CMK (cell line): ENCODE measurements at places on chromosomes 3 and 15.

- no peak for DNase-seq
Observed at GRCh38 chr3:71421820-71422566, 161.5 kb downstream of the FOXP1 start.

DNA sequence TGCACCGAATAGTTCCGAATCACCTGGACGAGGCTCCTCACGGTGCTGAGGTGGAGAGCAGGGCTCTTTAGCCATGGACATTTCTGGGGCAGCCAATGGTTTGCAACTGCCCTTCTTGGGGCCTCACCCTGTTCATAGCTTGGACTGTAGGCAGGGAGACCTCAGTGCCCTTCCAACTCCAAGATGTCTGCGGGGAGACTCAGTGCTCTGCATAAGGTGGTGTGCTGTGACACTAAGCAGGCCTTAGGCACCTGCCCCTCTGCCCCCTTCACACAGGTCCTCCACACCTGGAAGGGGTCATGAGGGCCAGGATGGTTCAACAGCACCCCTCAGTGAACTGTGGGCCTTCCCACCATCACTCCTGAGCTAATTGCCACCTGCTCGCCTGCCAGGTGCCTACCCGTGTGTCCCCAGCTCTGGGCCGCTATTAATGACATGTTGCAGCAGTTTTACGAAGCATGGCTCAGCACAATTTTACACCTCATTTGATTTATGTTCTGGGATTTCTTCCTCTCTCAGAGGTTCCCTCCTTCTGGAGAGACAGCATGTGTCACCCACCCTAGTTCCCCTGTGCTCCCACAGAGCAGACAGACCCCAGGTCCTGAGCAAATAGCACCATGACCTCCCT lies 101.2 kb upstream of the SMAD3 start:
- DNase-seq: no peak

DNA sequence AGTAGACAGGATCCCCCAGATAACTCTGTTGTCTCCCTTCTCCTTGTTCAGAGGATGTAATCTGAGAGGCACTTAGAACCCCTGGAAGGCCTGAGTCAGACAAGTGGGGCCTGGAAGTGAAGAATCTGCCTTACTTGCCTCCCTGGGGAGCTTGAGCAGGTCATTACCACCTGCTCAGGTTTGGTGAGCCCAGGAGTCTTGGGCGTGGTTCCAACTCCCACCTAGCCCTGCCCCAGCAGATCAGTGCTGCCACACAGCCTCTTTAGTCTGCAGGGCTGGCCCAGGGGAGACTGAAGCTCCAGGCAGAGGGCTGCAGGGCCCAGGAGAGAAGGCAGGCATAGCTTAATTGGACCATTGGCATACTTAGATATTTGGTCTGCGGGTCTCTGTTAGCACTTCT lies 230.0 kb downstream of the ERC2 start:
- no peak for DNase-seq

DNA sequence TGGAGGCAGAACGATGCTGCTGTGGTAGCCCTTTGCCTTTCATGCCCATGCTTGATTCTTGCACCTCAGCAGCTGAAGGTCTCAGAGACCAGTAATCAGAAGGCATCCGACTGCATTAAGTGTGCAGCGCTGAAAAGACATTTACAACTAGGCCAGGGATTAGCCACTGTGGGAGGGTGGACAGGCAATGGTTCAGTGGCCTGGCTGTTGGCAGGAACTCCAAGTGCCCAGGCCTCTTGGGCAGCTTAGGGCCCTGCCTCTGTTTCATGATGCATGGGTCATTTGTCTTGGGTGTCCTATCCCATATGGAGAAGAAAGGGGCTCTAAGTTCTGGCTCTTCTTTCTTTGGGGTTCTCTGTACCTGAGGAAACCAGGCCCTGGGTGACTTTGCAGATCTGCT lies 11.4 kb downstream of the TMED3 start:
- DNase-seq: no peak

- DNase-seq: no peak
Observed at GRCh38 chr3:127167315-127168043, 25.5 kb upstream of the PRR23E start.

GRCh38 chr3:116253511-116253910 lies 191.8 kb downstream of the LSAMP start:
- no peak for DNase-seq

GRCh38 chr3:146177519-146177918 lies 16.5 kb upstream of the PLOD2 start:
- DNase-seq: no peak

DNA sequence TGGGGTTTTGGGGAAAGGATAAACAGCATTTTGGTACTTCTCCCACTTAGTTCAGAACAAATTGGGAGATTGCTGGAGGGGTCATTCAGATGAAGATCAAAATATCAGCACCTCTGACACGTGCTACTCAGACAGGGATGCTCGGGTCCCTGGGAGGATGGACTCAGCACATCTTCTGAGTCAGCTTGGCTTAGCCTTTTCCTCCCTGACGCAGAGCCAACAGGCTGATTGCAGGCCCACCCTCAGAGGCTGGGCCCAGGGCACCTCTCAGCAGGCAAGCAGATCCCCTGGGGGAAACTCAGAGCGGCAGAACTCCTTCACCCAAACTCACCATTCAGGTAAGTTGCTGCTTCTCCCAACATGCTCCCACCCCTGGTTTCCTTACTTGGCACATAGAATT lies 304.9 kb downstream of the TLE3 start:
- DNase-seq: no peak

DNA sequence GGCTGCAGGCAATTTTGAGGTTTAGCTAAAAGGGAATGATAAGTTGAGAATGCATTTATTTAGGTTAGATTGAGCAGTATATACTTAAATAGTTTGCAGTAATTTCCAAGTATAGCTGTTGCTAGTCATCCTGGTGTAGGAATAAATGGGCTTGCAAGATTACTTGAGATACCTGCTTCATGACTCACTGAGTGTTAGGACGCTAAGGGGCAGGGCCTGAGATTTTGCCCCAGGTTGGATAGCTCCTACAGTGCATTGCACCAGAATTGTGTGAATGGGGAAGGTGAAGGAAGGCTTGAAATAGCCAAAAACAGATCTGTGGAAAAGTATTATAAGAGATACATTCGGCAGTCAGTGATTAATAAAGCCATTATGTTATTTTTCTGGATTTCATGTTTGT lies 72.8 kb downstream of the KCNH8 start:
- DNase-seq: no peak

DNA sequence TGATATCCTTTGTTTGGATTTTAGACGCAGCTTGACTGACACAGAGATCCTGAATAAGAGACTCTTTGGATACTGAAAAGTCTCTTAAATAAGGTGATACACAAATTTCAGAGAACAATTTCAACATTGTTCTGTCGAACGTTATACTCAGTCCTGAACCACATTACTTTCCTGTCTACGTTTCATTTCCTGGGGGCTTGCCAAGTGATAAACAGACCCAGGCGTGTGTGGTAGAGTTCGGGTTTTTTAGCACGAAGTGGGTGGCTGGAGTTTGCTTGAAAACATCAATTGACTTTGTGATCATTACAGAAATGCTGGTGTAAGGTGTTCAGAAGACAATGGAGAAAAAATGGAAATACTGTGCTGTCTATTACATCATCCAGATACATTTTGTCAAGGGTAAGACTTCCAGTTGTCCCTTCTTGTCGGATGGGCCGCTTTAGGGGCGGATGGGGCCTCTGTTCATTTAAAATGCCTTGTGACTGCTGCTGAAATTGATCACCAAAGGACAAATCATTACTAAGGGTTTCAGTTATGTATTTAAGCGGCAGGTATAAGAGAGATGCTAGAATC lies at the start of gene CD96:
Gene CD96 (plus strand): TSS at position 287 of the 573 bp plus-strand sequence. CDS start 52 bp downstream, at position 339.
- DNase-seq: no peak

DNA sequence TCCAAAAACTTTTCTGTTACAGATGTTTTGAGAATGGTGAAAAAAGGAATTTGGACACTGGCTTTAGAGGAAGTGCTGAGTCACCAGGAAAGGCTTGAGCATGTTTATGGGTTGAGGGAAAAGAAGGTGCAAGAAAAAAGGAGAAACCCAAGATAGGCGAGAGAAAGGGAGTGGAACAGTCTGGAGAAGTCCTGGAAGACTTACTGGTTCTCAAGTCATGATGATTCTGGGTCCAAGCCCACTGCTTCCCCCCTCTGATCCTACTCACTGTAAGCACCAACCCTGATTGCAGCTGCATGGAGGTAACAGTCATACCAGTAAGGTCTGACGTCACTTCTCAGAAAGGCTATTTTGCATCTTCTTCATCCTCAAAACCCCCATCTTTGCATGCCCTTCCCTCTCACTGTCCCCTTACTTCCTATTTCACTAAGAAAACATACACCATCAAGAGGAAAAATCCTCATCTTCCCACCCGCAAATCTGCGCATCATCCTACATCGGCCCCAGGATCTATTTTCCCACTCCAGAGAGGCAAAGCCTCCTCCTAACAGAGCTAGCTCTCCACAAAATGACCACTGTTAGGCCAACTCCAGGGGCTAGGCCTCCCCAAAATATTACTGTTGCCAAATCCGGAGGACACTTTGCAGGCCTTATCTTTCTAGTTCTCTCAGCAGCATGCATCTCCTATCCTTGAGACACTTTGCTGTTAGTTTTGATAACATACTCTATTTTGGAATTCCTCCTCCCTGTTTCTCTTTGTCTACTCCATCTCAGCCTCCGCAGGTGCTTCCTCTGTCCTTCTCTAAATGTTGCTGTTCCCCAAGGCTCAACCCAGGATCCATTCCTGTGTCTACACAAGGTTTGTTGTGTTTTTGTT lies 3.2 kb upstream of the ATP13A3 start:
- no peak for DNase-seq

GRCh38 chr3:176692966-176693785 lies 504.1 kb downstream of the TBL1XR1 start:
- no peak for DNase-seq

- no peak for DNase-seq
Observed at GRCh38 chr3:95343228-95343627, 1280.4 kb downstream of the NSUN3 start.

DNA sequence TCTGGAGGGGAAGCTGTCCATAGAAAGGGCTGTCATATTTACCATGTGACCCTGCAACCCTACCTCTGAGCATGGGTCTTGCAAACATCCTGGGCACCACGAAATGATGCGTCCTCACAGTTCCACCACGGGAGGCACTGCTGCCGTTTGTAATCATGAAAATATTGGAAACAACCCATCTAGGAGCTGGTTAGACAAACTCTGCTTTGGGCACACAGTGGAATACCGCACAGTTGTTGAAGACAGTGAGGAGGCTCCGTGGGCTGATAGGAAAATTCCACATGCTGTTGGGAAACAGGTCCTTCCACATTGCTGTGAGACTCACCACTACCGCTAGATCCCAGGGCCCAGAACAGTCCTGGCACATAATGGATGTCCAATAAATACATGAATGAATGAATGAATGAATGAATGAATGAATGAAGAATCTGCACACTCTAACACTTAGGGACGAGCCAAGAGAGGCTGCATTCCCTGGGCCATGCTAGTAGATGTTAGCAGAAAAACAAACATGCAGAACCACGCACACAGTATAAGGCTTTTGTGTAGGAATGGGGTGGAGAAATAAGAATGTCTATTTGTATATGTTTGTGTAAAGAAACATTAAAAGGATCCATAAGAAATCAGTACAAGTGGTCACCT lies 40.6 kb downstream of the TPRA1 start:
- no peak for DNase-seq

DNA sequence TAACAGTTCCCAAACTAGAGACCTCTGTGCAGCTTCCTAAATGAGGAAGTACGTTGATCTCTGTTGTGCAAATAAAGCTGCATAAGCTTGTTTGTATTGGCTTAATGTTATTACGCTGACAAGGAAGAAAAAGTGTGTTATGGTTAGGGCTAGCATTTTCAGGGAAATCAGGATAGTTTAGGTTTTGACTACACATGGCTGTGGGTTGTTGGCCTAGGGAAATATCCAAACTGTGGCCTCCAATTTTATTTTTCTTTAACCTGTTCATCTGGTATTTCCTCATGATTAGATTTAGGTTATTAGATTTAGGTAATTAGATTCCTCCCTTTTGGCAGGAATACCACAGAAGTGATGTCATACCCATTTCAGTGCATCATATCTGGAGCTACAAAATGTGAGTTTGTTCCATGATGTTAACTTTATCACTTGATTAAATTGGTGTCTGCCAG lies 8.7 kb upstream of the MCCC1 start:
- no peak for DNase-seq

- no peak for DNase-seq
Observed at GRCh38 chr3:165056510-165056909, 21.8 kb downstream of the SI start.

DNA sequence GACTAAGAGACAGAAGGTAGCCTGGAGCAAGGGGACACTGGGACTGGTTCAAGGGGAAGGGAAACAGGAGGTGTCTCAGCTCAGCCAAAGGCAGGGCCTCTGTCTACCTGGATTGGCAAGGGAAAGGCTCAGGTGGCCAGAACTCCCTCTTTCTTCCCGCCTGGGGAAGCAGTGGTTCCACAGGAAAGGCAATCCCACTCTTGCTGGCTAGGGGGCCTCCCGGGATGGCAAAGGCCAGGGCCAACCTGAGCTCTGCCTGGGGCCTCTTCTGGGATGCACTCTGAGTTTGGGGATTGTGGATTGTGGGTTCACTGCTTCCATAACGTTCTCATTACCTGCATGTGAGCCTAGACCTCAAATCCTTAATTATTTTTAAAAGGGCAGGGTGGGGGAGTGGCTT lies 13.0 kb upstream of the PARP6 start:
- no peak for DNase-seq

GRCh38 chr3:119206611-119207511 lies 33.5 kb downstream of the UPK1B start:
- no peak for DNase-seq

DNA sequence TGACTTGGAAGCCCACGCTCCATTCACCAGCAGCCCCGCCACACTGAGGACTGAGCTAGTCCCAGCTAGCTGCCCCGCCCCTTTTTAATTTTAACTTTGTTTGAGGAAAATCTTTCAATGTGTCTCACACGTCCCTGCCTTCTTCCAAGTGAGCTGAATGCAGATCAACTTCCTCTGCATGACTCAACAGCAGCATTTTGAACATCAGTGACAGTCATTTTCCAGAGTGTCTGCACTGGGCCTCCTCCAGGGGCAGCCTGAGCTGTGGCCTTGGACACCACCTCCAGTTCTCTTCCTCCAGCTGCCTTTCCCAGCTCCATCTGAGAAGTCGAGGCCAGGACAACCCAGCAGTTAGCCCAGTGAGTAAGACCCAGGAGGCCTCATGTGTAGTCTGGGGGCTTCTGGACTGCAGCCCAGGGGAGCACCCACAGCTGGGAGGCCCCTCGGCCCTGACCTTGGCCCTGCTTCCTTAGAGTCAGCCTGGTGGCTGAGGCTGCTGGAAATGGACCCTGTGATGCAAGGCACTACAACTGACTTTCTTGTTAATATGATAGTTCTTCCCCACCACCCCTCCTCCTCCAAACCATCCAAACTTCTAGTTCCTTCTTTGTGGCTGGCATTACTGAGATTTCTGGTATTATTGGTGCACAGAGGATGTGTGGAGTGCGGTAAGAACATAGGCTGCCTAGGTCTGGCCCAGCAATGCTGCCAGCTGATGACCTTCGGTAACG lies 21.4 kb upstream of the ESYT3 start:
- no peak for DNase-seq

DNA sequence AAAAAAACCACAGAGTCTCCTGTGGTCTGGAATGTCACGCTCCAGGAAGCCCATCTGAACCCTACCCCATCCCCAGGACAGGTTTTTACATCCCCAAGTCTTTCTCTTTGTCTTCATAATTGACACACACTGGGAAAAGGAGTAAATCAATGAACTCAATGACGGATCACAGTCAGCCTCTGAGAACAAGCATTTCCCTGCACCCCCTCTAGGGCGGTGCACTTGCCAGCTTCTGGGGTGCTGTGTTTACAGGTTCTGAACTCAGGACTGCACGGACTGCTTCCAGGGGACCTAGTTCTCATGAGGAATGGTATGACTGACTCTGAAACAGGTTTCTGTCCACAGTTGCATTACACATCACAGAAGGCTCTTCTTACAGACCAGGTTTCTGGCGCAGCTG lies 81.1 kb downstream of the NUP210 start:
- no peak for DNase-seq

GRCh38 chr15:26355472-26356074 lies 417.3 kb downstream of the GABRB3 start:
- no peak for DNase-seq
